ENCODE measurements at places on chromosomes 16 and 17.
A peak's percentile ranks its signal among the peaks of the same experiment; 100 is the strongest.

DNA sequence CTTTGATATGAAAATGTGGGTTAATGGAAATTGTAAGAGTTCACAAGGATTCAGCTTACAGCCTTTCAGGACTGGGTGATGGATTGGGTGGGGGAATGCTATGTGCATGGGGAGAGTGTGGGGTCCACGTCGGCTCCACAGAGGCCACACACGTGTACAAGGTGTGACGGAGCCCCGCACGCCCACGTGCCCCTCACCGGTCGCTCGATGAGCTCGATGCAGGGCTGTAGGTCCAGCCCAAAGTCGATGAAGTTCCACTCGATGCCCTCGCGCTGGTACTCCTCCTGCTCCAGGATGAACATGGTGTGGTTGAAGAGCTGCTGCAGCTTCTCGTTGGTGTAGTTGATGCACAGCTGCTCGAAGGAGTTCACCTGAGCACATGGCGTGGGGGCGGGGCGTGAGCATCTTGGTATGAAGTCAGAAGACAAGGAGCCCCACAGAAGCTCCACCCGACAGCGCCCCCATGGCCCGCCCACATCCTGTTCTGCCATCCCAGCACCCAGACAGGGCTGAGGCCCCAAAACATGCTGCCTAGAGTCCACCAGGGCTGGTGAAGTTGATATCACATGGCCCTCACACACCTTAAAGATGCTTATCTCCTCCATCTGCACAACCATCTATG lies 99.1 kb downstream of the MYH11 start:
- peak; percentile 36 for DNase-seq

DNA sequence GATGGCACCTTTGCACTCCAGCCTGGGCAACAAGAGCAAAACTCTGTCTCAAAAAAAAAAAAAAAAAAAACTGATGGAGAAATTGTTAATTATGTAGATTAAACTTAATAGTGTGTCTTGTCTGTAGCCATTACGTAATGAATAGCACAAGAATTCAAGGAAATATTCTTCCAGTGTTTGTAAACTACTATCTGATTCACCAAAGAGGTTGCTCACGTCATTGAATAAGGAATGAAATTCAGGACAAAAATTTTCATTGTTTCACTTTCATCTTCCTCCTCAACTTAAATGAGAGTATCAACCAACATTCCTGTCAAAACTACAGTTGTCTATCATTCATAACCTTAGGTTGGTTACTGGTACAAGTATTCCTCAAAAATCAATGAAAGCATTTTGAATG lies 30.7 kb upstream of the MYO18A start:
- no peak for DNase-seq

GRCh38 chr17:57226793-57227192 lies 29.5 kb upstream of the MSI2 start:
- no peak for DNase-seq

DNA sequence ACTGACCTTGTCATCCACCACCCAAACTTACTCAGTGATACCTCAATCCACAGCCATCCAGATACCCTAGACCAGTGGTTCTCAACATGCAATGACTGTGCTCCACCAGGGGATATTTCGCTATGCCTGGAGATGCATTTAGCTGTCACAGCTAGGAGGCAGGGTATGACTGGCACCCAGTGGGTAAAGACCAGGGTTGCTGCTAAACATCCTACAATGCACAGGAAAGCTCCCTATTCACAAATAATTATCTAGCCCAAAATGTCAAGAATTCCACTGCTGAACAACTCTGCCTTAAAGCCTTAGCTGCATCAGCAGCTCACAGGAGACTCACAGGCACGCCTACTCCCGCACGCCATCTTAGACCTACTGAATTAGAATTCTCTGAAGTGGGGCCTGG lies 212.6 kb downstream of the GRIN2A start:
- DNase-seq: no peak

GRCh38 chr17:70254735-70255460 lies 85.6 kb downstream of the KCNJ2 start:
- DNase-seq: no peak

DNA sequence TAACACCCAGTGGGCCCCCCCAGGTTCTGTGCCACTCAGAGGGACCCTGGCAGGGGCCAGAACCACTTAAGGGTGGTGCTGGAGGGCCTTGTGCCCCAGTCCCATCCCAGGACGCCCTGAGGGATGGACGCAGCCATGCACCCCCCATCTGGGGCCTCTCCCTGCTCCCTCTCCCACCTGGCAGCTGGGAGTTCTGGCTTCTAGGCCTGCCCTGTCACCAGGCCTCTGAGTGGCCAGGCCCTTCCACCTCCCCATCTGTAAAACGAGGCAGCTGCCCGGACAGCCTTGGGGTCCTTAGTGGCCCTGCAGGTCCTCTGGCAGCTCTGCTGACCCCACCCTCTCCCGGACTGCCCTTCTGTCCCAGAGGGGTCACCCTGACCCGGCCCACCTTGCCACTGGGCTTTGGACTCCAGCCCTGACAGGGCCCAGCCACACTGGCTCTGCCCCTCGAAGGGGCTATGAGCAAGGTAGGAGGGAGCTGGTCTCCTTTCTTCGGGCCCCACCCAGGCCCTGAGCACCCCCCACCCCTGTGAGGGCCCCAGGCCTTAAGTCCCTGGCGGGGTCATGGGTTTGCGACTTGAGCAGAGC lies 12.3 kb downstream of the PAM16 start:
- DNase-seq: no peak

GRCh38 chr16:10088380-10088793 lies 93.8 kb downstream of the GRIN2A start:
- DNase-seq: no peak

DNA sequence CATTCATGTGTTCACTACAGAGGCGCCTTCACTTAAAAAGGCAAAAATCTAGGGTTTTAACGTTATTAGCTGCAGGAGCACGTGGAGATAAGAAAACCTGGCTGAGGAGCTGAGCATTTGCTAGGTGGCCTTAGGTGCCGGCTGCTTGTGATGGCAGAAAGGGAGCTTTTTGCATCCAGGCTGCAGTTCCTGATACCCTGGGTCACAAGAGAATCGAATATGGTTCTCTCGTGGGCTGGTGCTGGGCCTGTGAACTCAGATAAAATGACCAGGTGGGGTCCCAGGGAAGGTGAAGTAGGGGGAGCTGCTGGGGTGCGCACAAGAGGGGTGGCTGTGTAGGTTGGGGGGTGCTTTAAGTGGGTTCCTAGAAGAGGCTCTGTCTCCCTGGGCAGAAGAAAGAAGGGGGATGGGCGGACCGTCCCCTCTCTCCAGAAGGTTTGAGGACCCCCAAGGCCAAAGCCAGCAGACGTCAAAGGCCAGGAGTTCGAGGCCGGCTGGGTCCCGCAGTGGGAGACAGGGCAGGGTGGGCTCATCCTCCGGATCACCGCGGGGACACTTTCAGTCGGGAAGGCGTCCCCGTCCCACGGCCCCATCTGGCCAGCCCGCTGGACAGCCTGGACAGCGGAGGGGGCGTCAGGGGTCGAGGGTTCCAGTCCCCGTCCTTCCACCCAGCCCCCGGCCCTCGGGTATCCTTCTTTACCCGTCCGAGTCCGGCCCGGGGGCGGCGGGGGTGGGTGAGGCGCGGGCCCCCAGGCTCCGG lies 740 bp upstream of the CMIP start:
- DNase-seq: no peak

DNA sequence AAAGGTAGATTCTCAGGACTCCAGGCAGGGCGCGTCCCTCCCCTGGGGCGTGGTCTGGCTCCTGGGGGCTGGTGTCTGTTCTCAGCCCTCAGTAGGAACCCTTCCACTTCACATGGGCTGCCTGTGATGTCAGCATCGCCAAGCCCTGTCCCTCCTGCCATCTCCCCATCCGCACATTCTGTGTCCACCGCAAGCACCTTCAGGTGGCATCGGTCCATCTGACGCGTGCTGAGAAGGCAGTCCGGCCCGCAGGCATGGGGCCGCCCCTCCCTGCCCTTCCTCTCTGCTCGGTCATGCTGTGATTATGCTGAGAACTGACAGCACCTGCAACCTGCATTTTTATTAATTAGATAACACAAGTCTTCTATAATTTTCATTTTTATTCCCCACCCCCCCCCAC lies 12.7 kb upstream of the DNAH17 start:
- DNase-seq: no peak

- DNase-seq: no peak
These were observed 25.6 kb upstream of the CNOT1 start for GRCh38 chr16:58655215-58655596.

GRCh38 chr16:54673313-54673712 lies 257.4 kb upstream of the IRX5 start:
- no peak for DNase-seq

DNA sequence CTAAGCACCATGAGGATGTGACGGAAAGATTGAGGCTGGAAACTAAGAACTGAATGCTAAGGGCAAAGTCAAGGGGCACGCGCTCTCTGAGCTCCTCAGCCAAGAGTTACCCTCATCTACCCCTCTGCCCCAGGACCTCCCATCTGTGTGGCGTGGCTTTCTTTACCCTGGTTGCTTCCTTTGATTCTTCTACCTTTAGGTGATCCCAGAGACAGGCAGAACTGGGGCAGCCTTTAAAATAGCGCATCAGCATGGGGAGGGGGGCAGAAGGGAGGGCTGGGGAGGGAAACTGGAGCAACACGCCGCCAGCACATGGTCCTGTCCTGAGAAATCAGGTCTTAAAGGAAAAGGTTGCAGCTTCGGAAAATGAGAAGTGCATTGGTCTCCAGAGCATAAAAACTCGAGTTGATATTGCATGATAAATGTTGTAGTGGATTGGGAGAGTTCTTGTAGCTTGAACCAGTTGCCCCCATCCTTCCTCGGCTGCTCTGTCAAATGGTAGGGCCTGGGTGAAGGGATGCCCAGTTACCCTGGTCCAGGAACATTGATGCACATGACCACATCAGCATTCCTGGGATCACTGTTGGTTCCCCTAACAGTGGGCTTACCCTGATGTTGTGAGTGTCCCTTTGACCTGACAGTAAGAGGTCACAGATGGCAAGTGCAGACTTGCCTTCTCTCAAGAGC lies 29.7 kb downstream of the LDHD start:
- DNase-seq: no peak

DNA sequence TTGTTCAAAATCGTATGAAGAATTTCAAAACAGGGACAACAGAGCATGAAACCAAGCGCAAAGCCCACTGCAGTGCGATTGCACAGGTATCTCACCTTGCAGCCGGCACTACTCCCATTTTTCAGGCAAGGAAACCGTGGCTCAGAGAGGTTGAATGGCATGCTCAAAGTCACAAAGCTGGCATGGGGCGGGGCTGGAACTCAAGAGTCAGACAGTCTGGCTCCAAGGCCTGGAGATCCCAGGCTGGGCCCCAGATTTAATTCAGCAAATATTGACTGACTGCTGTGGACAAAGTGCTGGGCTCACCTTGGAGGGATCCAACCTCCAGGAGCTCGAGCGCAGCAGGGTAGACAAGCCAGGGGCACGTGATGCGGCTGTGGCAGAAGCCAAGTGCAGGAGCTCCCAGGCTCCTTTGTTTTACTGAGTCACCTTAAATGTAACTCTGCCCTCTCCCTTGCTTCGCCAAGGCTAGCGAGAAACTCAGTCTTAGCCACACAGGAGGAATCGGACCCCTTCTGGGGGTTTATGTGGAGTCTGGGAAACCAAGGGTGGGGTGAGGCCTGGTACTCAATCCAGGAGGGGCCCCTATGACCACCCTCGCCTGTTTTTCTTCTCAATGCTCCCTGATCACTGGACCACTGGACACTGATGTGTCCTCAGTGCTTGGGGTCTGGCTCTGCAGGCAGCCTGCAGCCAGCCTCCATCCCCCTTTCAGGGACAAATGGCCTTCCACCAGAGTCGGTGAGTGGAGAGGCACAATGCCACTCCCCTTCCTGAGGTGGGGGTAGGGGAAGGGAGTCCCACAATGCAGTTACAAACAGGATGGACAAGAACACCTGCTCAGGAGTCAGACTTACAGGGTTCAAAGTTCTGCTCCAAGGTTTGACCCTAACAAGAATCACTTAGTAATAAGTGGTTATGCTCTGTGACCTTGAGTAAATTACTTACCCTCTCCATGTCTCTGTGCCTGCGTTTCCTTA lies 3.9 kb upstream of the SPATA20 start:
- no peak for DNase-seq

DNA sequence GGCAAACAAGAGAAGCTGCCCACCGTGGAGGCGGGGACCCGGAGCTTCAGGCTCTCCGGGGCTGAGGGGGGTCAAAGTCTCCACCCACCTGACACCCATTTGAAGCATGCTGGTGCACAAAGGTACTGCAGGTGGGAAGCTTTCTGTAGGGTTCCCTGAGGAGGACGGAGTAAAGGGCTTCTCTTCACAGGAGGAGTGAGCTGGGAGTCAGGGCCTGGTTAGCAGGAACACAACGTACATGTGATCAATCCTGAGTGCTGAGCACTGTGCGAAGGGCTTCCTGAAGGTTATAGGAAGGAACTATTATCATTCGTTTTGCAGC lies 252.9 kb upstream of the RPL38 start:
- no peak for DNase-seq

DNA sequence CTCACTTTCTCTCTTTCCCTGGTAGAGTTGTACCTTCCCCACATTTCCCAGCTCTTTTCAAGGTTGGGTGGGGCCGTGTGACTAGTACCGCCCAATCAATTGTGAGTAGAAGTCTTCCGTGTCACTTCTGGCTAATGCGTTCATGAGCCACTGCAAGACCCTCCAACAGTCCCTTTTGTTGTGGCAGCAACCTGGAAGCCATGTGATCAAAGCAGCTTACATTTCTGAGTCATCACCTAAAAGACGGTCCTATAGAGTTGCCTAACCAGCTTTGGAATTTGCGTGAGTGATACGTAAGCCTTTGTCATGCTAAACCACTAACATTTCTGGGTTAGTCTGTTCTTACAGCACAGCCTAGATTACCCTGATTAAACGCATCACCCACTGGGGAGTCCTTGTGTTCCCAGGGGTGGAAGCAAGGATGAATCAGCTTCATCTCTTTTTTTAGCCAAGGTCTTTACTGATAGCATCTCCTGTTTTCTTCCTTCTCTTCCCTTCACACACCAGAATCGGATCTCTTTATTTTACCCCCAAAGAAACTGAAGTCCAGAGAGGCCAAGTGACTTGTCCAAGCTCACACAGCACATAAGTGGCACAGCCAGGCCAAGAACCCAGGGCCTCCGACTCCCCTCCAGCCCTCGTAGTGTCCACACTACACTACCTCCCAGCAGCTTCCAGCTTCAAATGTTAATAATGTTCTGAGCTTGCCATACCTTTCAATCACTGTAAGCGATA lies 366.3 kb upstream of the XYLT1 start:
- no peak for DNase-seq

DNA sequence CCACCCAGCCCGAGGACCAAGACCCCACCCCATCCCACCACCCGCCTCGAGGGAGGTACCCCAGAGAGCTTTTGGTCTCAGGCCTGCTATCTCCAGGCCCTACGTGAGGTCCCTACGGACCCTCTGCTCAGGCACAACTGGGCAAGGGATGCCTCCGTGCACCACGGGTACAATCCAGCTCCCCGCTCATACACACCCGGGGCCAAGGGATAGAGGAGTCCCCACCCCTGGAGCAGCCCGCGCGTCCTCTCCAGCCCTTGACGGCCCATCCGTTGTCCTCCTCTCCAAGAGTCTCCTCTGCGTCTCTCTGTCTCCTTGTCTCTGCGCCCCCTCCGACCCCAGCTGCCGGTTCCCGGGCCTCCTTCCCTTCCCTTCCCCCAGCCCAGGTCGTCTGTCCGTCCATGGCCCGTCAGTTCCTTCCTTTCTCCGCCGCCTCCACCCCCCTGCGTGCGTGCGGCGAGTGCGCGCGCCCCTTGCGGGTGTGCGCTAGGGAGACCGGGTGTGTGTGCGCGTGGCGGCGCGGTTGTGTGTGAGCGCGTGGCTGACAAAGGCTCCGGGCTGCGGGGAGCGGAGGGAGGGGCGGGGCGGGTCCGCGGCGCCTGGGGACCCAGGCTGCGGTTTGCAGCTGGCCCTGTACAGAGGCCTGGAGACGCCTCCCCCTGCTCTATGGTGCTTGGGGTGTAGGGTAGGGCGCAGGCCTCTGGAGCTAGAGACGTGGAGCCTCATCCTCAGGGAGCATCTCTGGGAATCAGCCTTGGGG lies 930 bp downstream of the SPNS2 start:
- DNase-seq: no peak

GRCh38 chr17:13395862-13396261 lies 205.9 kb downstream of the HS3ST3A1 start:
- no peak for DNase-seq
